Activated naive CD8-positive, alpha-beta T cell treated with anti-CD3 and anti-CD28 coated beads, Interleukin-2, amount 50 U/mL, for 24 hours (primary cell): ENCODE measurements at places on chromosomes 11 and 22.

DNA sequence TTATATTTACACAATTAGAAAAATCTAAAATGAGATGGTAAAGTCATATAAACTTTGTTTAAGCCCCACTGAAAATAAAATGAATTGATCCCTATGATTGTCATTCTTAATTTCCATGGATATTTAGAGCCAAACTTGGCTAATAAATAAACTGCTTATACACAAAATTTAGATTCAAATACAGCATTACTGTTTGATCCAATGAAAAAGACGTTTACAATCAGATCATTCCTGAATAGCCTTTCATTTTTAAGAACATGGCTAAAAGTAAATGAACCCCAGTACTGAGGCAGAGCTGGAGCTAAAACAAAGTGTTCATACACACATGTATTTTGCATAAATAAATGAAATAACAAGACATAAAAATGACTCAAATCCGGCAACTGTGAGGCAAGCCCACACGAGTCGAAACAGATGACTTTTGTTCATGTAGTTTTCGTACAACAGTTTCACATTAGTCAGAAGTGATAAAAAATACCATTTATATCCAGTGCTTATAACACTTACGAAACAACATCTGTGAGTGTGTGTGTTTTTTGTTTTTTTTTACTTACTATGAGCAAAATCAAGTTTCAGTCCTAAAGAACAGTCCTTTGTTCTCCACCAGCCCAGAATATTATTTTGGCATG is 386.5 kb downstream of the SOX6 start:
- DNase-seq: no peak

DNA sequence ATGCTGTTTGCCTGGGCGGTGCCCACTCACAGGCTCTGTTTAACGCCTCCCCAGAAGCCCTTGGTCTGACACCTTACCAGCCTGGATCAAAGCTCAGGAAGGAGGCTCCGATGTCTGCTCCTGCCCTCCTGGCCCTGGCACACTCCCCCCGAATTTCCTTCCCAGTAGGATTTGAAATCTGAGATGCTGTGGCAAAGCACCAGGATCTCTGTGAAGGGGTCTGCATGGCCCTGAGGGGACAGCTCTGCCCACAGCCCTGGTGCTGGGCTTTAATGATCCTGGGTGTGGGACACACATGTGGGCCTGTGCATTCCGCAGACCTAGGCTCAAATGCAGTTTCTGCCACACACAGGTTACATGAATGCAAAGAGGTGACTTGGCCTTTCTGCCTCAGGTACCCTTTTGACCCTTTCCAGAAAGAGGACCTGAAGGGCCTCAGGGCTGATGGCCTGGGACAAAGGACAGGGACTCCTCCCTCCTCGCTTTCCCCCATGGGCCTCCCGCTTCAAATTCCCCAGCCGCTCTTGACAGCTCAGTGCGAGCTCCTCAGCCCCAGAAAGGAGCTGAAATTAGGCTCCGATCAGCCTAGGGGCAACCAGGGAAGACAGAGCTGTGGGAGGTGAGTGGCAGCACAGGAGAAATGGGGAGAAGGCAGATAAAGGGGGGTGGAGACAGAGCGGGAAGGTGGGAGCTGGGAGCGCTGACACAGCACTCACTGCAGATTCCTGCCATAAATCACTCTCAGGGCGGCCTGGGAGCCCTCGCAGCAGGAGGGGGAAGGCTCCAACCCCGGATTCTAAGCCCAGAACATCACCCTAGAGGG is 41.3 kb downstream of the TRIM29 start:
- no peak for DNase-seq

DNA sequence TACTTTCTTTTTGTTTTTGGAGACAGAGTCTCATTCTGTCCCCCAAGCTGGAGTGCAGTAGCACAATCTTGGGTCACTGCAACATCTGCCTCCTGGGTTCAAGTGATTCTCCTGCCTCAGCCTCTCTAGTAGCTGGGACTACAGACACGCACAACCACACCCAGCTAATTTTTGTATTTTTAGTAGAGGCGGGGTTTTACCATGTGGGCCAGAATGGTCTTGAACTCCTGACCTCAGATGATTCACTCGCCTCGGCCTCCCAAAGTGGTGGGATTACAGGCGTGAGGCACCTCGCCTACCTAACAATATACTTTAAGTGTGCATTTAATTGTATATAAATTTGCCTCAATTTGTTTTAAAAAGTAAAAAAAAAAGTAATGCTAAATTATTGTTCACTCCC is 38.4 kb downstream of the GRK3 start:
- no peak for DNase-seq

DNA sequence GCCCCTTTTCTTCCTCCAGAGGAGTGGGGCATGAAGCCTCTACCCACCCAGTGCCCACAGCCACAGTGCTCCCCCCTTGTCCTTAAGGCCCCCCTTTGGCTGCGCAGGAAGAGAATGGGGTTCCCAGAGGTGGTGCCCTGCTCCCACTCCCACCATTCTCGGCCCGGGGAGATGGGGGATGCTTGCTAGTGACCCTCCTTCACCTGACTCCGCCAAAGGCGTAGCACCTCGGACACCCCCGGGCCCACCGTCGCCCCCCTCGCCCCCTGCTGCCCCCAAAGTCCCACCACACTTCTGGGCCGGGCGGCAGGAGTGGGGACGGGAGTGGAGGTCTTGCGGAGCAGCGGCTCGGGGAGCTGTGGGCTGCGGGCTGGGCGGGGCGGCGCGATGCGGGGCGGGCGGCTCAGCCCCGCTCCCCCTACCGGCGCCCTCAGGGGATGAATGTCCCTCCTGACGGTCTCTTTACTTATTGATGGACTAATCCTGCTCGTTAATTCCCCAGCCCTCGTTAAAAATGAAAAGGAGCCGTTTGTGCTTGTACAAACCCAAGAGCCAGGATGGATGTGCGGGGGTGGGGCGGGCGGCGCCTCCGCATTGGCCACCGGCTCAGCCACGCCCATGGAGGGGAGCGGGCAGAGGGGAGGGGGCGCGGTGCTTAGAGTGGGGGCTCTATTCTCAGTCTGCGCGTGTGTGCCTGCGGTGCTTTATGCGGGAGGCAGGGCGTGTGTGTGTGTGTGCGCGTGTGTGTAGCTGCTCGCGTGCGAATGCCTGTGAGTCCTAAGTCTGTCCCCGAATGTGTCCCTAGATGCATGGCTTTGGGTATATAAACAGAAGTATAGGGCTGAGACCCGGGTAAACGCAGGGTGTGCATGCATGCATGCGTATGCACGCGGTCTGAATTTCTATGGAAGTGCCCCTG is 25.6 kb downstream of the SYT7 start:
- no peak for DNase-seq

DNA sequence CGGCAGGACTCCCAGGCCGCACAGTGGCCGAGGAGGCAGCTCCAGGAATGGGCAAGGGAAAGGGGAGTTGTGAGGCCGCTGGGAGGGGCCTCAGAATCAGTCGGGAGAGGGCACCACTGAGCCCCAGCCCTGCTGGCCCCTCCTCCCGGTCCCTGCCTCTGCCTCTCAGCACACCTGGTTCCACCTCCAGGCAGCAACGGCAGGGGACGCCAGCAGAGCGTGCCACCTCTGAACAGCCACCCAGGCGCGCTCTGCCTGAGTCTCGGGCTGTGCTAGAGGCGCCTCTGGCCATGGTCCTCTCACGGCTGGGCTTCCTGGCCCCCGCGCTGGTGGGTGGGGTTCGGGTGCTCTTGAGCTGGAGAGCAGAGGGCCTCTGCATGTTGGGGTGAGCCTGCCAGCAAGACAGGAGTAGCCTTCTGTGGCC is 33.0 kb downstream of the MOB2 start:
- DNase-seq: peak; percentile 12

DNA sequence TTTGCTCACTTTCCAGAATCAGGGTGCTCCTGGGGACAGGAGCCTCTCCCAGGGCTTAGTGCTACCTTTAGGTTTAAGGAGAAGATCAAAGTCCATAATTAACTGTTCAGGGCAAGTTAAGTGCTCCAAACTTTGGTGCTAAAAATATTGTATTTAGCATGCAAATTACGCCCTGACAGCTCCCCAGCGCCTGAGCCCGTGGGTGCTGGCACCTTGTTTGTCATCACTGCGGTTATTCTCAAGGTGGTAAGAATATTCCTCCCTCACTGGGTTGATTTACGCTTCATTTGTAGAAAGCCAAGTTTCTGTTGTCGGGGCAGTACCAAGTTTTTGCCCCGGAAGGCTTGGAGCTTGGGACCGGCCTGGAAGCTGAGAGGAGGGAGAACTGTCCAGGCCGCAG is 21.3 kb downstream of the ANKK1 start:
- DNase-seq: no peak

DNA sequence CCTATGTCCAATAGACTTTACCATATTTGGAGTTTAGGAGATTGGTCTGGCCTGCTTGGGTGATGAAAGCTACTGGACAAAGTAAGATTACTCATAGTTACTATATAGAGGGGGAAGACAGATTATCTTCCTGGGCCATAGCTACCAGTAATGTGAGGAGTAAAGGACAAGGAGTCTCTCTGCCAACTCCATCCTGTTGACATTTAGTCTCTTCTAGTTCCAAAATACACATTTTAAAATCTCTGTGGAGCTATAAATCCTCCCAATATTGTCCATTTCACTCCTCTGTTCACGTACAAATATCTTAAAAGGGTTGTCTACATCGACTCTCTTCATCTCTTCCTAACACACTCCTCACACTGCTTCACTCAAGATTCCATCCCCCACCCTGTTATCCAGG is 1.1 kb upstream of the OR51D1 start:
- no peak for DNase-seq

DNA sequence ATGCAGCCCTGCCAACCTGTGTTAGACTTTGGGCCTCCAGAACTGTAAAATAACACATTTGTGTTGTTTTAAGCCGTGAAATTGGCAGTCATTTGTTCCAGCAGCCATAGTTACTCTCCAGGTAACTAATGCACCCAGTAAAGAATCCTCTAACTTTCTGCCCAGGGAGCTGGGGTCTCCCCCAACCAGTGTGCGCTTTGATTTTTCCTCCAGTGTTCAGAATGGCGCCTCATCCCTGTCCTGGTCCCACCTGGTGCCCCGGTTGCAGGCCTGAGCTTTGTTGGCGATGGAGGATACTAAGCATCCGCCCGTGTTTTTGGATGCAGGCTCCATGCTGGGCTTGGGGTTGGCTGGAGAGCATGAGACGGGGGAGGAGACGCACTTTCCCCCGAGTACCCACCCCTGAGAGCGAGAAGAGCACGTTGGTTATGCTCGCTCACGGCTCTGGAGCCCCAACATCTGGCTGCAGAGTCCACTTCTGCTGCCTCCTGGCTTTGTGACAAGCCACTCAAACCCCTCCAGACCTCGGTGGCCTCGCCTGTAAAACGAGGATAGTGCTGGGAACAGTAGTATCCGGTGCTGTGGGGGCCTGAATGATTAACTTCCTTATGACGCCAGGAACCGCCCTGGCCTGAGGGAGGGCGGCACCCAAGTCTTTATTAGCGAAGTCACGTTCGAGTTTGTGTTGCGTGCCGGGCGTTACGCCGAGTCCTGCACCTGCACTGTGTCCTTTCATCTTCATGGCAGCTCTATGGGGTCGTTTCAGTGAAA is 25.8 kb downstream of the MRGPRD start:
- DNase-seq: no peak
